Stimulated activated naive CD4-positive, alpha-beta T cell treated with Interleukin-2 at 50 U/mL for 16 hours (primary cell): ENCODE measurements at places on chromosomes 16 and 17.

DNA sequence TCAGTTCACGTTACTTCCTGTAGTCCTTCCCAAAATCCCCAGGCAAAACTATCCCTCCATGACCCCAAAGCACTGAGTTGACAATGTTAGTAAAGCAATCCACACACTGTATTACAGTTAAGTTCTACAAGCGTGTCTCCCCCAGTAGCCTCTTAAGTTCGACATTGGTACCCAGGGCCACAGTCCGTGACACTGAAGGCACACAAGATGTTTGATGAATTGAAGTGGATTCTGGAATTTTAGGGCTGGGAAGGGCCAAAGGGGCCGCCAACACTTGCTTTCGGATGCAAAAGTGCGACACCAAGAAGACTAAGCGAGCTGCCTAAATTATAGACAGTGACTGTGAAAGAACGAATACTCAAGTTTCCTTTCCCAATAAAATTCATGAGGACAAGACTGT lies 1.5 kb downstream of the VPS35 start:
- no peak for DNase-seq

GRCh38 chr16:81369888-81370504 lies 55.2 kb downstream of the GAN start:
- no peak for DNase-seq

- DNase-seq: no peak
Observed at GRCh38 chr17:62194401-62194800, 129.3 kb upstream of the MED13 start.

DNA sequence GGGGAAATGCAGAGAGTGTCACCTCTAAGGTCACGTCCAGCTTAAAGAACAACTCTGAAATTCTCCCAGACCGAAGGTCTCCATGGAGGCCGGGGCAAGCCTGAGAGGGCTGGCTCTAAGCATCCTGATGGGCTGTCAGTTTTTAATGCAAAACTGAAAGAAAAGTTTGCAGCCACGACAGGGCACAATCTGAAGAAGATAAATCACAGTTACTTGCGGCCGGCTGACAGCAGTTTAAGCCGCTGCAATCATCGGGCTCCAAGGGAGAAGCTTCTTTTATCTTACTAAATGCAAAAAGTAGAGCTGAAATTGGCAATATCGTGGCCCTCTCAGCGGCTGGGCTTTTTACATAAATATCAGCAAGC lies 168.8 kb downstream of the CYLD start:
- DNase-seq: no peak

DNA sequence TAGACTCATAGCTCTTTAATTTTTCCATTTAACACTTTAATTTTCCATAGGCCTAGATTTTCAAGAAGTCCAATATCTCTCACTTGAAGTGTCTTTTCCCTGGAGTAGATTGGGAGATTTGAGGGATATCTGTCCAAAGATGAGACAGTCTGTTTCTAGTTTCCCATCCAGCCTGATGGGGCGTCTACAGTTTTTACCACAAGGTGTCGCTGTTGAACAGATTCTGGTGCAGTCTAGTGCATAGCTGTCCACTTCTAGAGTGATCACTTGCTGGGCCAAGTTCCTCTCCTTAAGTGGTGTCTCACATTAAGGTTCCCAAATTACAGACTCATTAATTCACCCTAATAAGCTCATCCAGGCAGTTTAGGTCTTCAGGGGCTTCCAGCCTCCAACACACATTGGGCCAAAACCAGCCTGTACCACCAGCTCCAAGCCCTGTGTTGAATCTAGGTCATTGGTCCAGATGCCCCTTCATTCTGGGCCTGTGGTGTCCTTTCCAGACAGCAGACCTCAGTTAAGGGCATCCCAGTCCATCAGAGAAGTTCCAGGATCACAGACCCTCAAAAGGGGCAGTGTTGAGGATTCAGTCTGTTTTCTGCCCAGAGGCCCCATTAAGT lies 9.4 kb downstream of the SNX20 start:
- DNase-seq: peak; percentile 18
